Aorta (tissue), 5 donors: ENCODE measurements at places on chromosomes 2 and 18. TPM values are rescaled to one million over a fixed set of nuclear protein-coding genes. Genes with fewer than 3 reads are reported as not detected.

The IL36RN gene
- total RNA-seq, result not detected

The IL1A gene
- total RNA-seq, result not detected

The LRP2 gene
- total RNA-seq, result not detected

The GNLY gene
- 8.0 TPM for total RNA-seq

GRCh38 chr18:31156821-31157763 lies 5.6 kb downstream of the DSC1 start:
- no peak overlapping the region for H3K27ac ChIP-seq
- H3K4me1 ChIP-seq, result no peaks in the 10 kb centered on the region
- H3K27me3 ChIP-seq, result no peaks in the 10 kb centered on the region
- no peak overlapping the region for H3K4me3 ChIP-seq

DNA sequence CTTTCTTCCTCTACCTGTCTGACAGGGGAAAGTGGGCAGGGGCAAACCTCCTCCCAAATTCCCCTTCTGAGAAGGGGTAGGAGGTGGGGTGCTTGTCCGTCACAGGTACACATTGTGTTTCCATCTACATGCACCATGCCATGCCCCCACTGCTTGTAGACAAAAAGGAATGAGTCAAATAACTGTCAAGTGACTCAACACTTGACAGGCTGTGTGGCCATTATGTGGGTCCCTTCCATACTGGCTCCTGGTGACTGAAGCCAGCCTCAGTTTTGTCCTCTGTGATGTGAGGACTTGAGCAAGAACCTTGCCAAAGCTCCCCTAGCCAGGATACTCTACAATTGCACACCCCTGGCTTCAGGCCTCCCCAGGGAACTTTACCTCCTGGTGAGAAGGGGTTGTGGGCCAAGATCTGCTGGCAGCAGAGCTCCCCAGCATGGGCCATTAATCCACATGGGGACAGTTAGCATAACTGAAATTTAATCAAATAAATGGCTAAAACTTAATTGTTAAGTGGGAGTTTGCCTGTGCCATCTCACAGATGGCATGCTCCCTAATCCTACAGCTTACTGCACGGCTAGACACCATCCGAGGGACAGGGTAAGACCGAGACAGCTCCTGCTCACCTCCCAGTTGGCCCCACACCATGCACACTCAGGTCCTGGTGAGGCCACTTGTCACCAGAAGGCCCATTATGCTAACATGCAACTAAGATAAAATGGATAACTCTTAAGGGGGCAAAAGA lies 140.2 kb downstream of the BCL11A start:
- no peaks in the 10 kb centered on the region for H3K4me1 ChIP-seq
- no peaks in the 10 kb centered on the region for H3K36me3 ChIP-seq
- H3K4me3 ChIP-seq, result no peak overlapping the region
- DNase-seq, result no peak

- H3K4me1 ChIP-seq, result no peaks in the 10 kb centered on the region
- no peaks in the 10 kb centered on the region for H3K36me3 ChIP-seq
- no peak overlapping the region for H3K4me3 ChIP-seq
- no peak overlapping the region for H3K27ac ChIP-seq
- no peaks in the 10 kb centered on the region for H3K27me3 ChIP-seq
Observed at GRCh38 chr2:71861186-71862160, 286.2 kb downstream of the CYP26B1 start.

- H3K27me3 ChIP-seq, result no peaks in the 10 kb centered on the region
- no peaks in the 10 kb centered on the region for H3K36me3 ChIP-seq
- peak overlapping the region; percentile 38 for H3K4me3 ChIP-seq
- no peaks in the 10 kb centered on the region for H3K4me1 ChIP-seq
Observed at GRCh38 chr2:60882971-60883753, 1.8 kb downstream of the REL start.

- H3K4me1 ChIP-seq, result no peaks in the 10 kb centered on the region
- no peaks in the 10 kb centered on the region for H3K36me3 ChIP-seq
- H3K27me3 ChIP-seq, result no peaks in the 10 kb centered on the region
- H3K27ac ChIP-seq, result no peak overlapping the region
Observed at GRCh38 chr2:162591403-162592083, 247.0 kb downstream of the KCNH7 start.

GRCh38 chr2:26008851-26009566 lies 24.9 kb upstream of the RAB10 start:
- DNase-seq, result no peak
- H3K27ac ChIP-seq, result no peak overlapping the region

- no peaks in the 10 kb centered on the region for H3K27me3 ChIP-seq
- no peak overlapping the region for H3K27ac ChIP-seq
- DNase-seq, result no peak
- no peaks in the 10 kb centered on the region for H3K36me3 ChIP-seq
Observed at GRCh38 chr2:47907039-47907781, 912 bp upstream of the FBXO11 start.

GRCh38 chr2:225165052-225165451 lies 122.8 kb upstream of the DOCK10 start:
- H3K27ac ChIP-seq, result no peak overlapping the region
- H3K4me3 ChIP-seq, result no peak overlapping the region
- DNase-seq, result no peak
- H3K36me3 ChIP-seq, result no peaks in the 10 kb centered on the region
- no peaks in the 10 kb centered on the region for H3K27me3 ChIP-seq

- H3K36me3 ChIP-seq, result peaks cover 11% of the 10 kb centered on the region
- DNase-seq, result no peak
- H3K27me3 ChIP-seq, result no peaks in the 10 kb centered on the region
- H3K27ac ChIP-seq, result no peak overlapping the region
Observed at GRCh38 chr2:230178546-230179485, 41.0 kb downstream of the SP110 start.

- no peaks in the 10 kb centered on the region for H3K27me3 ChIP-seq
- no peaks in the 10 kb centered on the region for H3K4me1 ChIP-seq
Observed at GRCh38 chr2:181585732-181586131, 71.2 kb downstream of the CERKL start.

DNA sequence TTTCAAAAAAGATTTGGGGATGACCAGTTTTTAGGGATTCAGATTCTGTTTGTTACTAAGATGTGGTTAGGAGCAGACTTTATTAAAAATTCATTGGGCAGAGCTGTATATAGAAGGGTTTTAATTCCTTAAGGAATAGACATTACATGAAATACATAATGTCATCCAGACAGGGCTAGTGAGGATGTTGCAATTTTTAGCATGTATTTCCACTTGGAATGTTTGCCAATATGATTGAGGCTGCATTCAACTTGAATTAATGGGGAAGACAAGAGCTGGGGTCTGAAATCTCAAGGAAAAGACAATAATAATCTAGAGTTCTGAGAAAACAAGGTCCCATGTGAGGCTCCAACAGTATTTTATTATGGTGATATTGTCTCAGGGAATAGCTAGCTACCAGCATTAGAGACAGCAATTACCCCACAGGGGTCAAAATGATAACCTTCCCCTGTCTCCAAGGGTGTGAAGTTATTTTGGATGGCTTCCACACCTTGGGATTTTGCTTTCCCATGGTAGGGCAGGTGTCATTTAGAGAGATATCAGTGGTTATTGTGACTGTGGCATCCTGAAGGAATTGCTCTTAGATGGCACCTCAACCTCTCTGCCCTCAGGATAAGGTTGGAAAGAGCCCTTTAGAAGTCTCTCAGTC lies 60.2 kb downstream of the VSNL1 start:
- no peaks in the 10 kb centered on the region for H3K36me3 ChIP-seq
- no peak for DNase-seq
- H3K27me3 ChIP-seq, result no peaks in the 10 kb centered on the region
- no peak overlapping the region for H3K27ac ChIP-seq
- no peak overlapping the region for H3K4me3 ChIP-seq
- no peaks in the 10 kb centered on the region for H3K4me1 ChIP-seq

DNA sequence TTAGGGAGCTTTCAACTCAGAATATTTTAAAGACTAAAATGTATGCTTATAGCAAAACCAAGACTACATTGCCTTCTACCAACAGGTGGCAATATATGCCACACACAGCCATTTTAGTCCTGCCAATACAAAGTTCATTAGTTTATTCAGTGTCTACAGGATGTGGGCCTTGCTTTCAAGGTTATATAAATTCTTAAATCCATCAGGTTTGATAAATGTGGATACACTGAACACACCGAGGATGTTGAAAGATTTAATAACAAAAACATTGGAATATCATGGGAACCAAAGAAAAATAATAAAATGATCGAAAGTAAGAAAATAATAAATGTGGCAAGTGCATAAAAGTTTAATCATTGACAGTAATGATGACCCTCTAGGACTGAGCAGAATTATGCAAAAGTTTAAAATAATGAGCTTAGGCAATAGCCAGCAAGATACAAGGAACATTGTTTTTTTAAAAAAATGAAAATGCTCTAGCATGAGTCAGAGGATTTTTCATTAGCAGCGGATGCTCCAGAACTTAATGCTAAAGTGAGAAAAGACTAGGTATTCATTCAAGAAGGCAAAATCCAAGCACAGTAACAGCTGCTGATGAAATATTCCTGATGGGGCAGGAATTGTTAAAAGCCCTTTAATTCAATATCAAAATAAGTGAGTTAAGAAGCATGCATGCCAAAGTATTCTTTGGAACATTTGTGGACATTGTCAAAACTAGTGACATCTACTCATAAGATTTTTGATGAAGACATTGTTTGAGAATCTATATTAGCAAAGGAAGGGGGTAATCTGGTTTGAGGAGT lies 14.2 kb downstream of the SCN9A start:
- H3K4me3 ChIP-seq, result no peak overlapping the region
- no peak for DNase-seq
- no peaks in the 10 kb centered on the region for H3K36me3 ChIP-seq
- H3K27me3 ChIP-seq, result no peaks in the 10 kb centered on the region
- H3K27ac ChIP-seq, result no peak overlapping the region

- no peak for DNase-seq
- H3K4me3 ChIP-seq, result no peak overlapping the region
- no peaks in the 10 kb centered on the region for H3K4me1 ChIP-seq
- no peaks in the 10 kb centered on the region for H3K36me3 ChIP-seq
- H3K27ac ChIP-seq, result no peak overlapping the region
- no peaks in the 10 kb centered on the region for H3K27me3 ChIP-seq
Observed at GRCh38 chr18:64674694-64675093, 525.8 kb upstream of the LINC00305 start.

DNA sequence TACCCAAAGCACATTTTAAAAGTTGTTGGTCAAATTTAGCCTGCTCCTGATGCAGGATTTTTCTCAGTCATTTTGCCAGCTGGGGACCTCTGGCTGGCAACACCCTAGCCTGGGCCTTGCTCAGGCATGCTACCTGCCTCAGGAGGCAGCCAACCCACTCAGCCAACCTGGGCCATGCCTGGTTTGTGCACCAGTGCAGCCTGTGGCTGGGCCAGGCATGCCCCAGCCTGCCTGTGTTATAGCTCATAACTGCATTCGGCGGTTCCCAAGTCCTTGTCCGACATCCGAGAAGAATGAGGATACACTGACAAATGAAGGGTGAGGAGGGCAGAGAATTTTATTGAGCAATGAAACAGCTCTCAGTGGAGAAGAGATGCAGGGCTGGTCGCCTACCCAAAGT lies 608.0 kb downstream of the SUCLG1 start:
- H3K36me3 ChIP-seq, result no peaks in the 10 kb centered on the region
- DNase-seq, result no peak
- no peaks in the 10 kb centered on the region for H3K27me3 ChIP-seq
- no peak overlapping the region for H3K27ac ChIP-seq
- no peak overlapping the region for H3K4me3 ChIP-seq
- no peaks in the 10 kb centered on the region for H3K4me1 ChIP-seq

- H3K36me3 ChIP-seq, result no peaks in the 10 kb centered on the region
- no peak overlapping the region for H3K4me3 ChIP-seq
- no peak for DNase-seq
- no peaks in the 10 kb centered on the region for H3K4me1 ChIP-seq
Observed at GRCh38 chr2:175228179-175228578, 46.7 kb upstream of the ATP5MC3 start.

- H3K4me3 ChIP-seq, result no peak overlapping the region
- H3K27ac ChIP-seq, result no peak overlapping the region
- no peaks in the 10 kb centered on the region for H3K4me1 ChIP-seq
- no peaks in the 10 kb centered on the region for H3K27me3 ChIP-seq
Observed at GRCh38 chr2:200584639-200585038, 1.2 kb upstream of the AOX1 start.

DNA sequence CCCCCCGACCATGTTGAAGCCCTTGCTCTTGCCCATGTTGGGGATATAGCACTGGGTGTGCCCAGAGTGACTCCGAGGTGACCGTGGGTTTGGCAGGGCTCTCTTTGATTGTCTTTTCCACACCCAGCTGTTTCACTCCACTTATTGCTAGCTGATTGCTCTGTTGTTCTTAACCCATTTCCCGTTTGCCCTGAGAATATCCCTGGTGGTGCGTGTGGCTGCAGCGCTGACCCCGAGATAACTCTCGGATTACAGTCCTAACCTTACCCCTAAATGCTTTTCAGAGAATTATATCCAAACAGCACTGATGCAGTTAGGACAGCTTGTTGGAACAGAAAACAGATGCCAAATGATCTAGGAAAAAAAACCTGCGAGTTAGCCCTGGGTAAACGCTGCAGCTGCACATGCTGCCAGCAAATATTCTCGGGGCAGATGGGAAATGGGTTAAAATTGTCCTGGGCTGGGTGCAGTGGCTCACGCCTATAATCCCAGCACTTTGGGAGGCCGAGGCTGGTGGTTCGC lies 34.3 kb upstream of the SNORC start:
- no peak overlapping the region for H3K27ac ChIP-seq
- peaks cover 24% of the 10 kb centered on the region for H3K36me3 ChIP-seq
- H3K4me1 ChIP-seq, result no peaks in the 10 kb centered on the region
- no peak overlapping the region for H3K4me3 ChIP-seq
- H3K27me3 ChIP-seq, result no peaks in the 10 kb centered on the region
